ENCODE measurements at places on chromosomes 16 and 17.

- no peak for DNase-seq
Observed at GRCh38 chr16:70156207-70156978, 17.2 kb upstream of the CLEC18C start.

DNA sequence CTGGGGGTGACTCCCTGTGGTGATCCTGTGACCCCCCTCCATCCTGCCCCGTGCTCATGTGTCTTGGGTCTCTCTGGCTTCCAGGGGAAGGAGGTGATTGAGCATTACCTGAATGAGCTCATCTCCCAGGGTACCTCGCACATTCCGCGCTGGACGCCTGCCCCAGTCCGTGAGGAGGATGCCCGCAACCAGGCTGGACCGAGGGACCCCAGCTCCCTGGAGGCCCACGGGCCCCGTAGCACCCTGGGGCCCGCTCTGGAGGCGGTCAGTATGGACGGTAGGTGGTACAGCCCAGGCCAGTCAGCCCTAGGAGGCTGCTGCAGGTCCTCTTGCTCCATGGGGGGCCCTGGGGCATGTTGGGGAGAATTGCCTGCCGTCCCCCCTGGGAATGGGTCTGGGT lies 33.6 kb downstream of the SEC14L5 start:
- no peak for DNase-seq

DNA sequence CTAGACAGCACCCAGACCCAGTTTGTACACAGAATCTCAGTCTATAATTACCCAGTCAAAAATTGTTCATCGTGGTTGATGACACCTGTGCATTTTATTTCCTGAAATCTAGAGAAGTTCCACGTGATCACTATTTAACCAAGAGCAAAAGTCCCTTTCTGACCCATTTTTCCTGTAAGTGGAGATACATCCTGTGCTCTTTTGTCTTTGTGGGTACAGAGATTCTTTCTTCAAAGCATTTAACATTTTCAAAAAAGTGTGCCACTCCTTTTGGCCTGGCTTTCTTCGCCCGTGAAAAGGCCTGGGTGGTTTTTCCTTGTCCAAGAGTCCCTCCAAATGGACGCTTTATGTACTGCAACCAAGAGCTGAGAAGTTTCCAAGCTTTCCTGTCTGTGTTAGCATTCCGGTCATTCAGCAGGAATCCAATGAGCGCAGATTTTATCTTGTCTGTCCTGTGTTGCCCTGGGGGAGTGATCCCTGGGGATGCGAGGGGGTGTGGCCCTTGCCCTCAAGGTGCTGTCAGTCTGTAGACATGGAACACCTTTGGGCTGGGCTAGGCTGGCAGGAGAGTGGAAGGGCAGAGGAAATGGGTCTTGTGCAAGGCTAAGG lies 161.1 kb upstream of the CACNG5 start:
- DNase-seq, result peak; percentile 44

DNA sequence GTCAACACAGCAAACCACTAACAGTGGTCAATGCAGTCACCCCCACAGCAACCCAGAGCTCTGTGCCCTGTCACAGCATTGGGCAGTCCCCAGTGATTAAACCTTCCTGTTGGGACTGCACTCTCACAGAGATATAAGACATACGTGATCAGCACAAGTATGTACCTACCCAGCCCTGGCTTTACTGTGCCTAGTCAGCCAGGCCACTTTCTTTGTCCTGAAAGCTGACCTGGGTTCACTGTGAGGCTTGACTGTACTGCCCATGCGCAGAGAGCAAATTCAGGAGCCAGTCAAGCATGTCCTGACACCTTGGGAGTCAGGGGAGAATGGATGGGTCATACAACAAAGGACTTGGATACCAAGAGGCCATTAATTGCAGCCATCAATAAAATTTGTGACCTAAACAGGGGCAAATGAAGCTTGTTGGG lies 10.9 kb upstream of the TMEM170A start:
- DNase-seq, result no peak

GRCh38 chr17:73030501-73030921 lies 62.0 kb downstream of the SLC39A11 start:
- no peak for DNase-seq

DNA sequence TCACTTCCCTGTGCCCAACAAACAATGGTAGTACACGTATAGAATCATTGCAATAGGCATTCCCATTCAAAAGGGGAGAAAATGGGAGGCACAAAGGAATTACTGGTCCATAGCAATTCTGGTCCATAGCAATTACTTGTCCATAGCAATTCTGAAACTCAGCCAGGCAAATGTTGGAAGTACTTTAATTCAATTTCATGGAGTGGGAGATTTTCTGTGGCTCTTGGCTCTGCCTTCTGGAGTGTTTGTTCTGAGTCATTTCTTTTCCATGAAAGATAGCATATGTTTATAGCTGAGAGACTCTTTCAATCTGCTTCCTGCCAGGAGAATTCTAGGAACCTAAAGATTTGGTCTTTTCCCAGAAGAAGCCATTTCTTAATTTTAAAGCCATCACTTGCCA lies 182.8 kb upstream of the ELAC2 start:
- DNase-seq, result no peak

DNA sequence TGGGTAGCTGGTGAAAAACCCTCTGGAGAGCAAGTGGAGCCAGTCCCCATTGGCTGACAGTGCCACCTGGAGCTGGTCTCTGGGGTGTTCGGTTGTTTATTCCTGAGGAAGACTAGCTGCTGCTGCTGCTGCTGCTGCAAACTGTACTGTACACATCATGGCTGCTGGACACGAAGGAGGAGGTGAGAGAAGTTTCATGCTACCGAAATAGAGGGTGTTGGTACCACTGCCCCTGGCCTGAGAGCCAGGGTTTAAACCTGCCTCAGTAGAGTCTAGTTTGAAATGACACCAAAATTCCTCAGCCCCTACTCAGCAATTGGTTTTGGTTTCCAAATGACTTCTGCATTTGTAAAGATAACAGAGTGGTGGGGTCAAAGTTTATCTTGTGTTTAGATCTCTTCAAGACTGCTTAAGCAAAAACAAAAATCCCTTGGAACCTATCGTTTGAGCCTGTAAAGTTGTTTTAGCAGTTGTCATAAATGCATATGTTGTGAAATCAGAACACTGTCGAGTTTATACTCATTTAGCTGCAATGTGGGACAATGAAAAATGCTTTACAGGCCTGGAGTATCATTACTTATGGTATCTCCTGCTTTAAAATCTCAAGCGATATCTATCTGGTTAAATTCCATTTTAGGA lies 40.8 kb downstream of the CYB5B start:
- DNase-seq, result no peak

DNA sequence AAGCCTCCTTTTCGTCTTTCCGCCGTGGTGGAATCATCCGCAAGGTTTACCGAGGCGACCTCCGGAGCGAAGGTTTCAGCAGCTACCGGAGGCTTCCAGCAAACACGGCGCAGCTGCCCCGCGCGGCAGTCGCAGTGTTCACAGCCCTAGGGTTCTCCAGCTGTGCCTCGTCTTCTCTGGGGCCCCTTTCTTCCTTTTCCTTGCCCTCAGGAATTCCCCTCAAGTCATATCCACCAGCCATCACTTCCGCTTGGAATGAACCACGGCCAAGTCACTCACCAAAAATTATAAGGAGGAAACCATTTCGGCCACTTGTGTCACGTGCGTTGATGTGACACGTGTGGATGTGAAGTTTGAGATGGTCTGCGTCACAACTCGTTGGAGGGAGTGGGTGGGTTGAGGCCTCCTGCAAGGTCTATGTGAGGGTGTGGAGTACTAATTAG lies 636 bp upstream of the ERN1 start:
- DNase-seq, result no peak

GRCh38 chr16:35570946-35571345 lies 2111.5 kb downstream of the TP53TG3F start:
- DNase-seq, result no peak

GRCh38 chr17:66364990-66365490 lies 62.6 kb downstream of the PRKCA start:
- DNase-seq, result no peak

DNA sequence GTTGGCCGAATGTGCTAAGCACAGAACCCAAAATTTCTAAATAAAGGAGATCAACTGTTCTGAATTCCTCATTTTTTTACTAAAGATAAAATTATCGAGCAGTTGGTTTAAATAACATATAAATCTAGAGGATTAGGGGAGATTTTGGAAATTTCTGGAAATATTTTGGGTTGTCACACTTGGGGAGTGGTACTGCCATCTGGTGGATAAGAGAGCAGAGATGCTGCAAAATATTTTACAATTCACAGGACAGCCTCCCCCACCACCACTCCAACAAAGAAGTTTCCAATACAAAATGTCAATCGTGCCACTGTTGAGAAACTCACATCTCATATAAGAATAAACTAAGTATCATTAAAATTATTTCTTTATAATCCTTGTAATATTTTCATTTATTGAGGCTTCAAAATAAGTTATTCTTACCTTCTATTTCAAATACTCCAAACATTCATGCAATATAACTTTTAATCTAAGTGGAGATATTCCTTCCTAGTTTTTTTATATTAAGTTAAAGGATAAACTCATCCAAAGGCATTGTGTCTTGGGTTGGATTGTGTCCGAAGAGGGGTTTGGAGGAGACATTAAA lies 17.0 kb upstream of the ABCA8 start:
- peak; percentile 16 for DNase-seq

GRCh38 chr16:80887062-80887461 lies 82.7 kb upstream of the CDYL2 start:
- DNase-seq, result no peak

GRCh38 chr16:21159281-21159951 lies 942 bp downstream of the LDAF1 start:
- DNase-seq, result peak; percentile 11

DNA sequence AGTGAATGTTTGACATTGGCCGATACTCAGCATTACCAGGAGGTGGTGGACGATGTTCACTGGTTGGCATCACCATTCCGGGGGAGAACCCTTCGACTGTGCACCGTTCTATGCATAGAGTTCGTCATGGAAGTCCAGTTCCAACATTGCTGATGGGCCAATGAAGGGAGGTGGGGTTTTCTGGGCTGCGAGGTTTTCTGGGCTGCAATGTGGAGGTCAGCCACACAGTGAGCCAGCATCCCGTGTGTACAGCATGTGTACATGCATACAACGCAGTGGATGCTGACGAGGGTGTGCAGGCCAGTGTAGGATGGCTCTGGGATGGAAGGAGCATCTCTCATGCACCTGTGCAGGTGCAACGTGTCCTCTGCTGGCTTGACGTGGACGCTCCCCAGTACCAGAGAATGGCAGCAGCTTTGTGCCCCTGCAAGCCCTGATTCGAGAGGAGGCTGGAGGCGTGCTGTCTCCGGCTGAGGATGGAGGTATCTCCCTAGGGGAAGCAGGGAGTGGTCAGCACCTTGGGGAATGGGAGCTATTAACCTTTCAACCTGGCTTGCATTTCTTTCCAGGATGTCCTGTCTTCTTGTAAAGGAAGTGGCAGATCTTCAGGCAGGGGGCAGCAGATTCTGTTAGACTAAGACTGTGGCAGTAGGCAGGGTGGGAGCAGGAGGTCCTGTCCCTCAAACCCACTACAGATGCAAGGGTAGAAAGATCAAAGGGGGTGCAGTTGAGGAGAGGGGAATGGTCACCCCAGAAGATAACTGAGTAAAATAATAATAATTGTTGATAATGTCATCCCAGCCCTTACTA lies 98.2 kb downstream of the CYLD start:
- DNase-seq, result no peak

- no peak for DNase-seq
Observed at GRCh38 chr17:77327566-77328464, 187.0 kb downstream of the SEC14L1 start.

- DNase-seq, result peak; percentile 12
Observed at GRCh38 chr17:43832976-43833829, at the start of gene MPP3. TSS of gene MPP3 (minus strand) at chr17:43833146. CDS start at chr17:43831906, 1,240 bp downstream.

DNA sequence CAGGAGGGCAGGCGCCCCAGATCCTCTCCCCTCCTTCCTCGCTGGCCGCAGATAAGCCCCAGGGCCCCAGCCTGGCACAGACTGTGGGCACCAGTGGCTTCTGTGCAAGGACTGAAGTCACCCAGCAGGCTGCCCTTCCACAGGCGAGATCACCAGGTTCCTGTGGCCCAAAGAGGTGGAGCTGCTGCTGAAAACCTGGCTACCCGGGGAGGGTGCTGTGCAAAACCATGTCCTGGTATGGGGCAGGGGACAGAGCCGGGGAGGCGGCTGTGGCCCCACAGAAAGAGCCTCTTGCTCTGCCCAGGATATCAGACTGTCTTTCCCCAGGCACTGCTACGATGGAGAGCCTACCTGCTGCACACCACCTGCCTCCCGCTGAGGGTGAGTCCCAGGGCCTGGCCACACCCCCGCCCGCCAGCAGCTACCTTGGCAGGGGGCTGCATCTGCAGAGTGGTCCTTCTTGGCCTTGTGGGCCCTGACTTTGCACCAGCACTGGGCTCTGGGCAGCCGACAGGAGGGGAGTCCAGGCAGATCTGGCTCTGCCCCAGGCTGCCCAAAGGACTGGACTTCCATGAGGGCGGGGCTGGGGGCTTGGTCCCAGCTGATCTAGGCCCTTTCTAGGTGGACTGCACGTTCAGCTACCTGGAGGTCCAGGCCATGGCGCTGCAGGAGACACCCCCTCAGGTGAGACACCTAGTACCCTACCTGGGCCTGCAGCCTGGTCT lies 615 bp downstream of the CARMIL2 start:
- no peak for DNase-seq

DNA sequence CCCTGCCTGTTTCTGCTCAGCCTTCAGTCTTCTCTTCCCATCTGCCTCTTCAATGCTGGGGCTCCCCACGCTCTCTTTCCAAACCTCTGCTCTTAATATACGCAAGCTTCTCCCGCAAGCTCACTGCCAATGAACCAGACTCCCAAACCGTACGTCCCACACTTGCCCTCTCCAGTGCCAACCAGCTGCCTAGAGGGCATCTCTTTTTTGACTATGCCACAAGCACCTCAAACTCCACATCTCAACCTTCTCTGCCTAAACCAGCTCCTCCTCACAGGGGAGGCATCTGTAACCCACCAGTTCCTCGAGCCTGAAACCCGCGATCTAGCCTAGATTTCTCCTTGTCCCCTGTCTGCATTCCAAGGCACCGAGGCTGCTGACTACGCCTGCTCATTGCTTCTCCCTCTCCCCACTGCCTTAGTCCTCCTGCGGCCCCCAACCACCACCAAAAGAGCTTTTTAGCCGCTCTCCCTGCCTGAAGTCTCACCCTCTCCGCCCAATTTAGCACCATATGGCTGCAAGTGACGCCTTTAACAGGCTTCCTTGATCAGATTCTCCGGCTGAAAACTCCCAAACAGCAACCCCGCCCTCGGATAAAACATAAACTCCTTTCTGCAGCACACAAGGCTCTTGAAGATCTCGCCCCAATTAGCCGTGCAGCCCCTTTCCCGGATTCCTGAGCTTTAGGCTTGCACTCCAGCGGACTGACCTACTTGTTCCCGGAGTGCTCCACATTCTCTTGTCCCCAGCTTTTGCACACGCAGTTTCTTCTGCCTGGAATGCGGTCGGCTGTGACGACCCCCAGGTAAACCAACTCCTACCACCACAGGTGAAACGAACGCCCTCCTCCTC lies 1.5 kb downstream of the GGA2 start:
- peak; percentile 2 for DNase-seq
